Renal cortical epithelial cell (primary cell): ENCODE measurements at places on chromosomes 11 and 22. TPM values are rescaled to one million over a fixed set of nuclear protein-coding genes. Genes with fewer than 3 reads are reported as not detected.

TESMIN gene
- total RNA-seq, result 2.9 and 5.0 TPM in 2 replicates

TRAPPC4 gene
- total RNA-seq, result 102 and 103 TPM in 2 replicates

- DNase-seq, result no peak
Observed at GRCh38 chr11:115167456-115167855, 336.8 kb downstream of the CADM1 start.

DNA sequence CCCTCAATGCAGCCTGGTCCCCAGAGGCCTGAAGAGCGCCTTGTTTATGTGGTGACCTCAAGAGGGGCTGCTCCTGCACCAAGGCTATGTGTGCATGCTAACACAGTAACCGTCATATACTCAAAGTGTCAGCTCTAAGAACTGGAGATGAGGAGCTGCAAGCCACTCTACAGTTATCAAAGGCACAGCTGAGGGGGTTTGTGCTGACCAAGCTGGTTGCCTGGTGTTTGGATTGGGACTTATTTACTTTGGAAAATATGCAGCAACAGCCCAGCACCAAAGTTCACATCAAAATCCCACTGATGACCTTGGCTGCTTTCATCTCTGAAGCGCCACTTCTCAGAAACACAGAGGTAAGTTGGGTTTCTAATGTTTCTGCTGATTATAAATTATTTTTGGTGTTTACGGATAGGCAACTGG is at the start of gene SERPIND1:
SERPIND1 (plus strand) TSS at position 321 of the 420 bp plus-strand sequence. CDS start 5,200 bp downstream, outside the sequence.
- DNase-seq, result no peak

DNA sequence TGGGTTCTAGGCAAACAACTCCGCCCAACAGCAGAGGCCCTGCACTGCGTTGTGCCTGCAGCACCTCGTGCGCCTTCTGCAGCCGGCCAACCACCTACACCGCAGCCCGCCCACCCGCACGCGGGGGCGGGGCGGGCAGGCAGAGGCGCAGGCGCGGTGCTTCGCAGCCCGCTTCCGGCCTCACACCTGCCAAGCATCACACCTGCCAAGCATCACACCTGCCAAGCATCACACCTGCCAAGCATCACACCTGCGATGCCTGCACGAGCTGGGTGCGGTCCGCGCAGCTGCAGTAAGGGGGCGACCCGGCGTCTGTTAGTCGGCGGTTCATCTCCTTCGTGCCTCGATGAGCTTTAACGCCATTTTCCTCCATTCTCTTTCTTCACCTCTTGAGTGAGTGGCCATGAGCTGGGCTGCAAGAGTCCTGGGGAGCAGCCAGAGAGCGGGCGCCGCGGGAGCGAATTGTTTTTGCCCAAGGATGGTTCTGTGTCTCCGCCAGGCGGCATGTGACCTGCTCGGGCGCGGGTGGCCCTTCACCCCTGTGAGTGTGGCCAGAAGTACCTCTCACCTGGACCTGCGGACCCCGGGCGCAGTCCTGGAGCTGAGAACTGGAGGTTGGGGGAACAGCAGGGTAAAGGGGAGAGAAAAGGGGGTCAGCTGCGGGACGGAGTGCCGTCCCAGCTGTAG is at the start of gene LDHAL6A:
LDHAL6A (plus strand) TSS at position 171 of the 687 bp plus-strand sequence. CDS start 825 bp downstream, outside the sequence.
- no peak for DNase-seq

- no peak for DNase-seq
Observed at GRCh38 chr22:25892678-25893077, 150.7 kb downstream of the MYO18B start.

HTR3A gene
- 0.35 TPM in 2 replicates for total RNA-seq

SIPA1 gene
- total RNA-seq, result 16.8 and 29.1 TPM in 2 replicates

GRCh38 chr22:22458896-22459588 is 49.5 kb downstream of the ZNF280B start:
- DNase-seq, result no peak

DNA sequence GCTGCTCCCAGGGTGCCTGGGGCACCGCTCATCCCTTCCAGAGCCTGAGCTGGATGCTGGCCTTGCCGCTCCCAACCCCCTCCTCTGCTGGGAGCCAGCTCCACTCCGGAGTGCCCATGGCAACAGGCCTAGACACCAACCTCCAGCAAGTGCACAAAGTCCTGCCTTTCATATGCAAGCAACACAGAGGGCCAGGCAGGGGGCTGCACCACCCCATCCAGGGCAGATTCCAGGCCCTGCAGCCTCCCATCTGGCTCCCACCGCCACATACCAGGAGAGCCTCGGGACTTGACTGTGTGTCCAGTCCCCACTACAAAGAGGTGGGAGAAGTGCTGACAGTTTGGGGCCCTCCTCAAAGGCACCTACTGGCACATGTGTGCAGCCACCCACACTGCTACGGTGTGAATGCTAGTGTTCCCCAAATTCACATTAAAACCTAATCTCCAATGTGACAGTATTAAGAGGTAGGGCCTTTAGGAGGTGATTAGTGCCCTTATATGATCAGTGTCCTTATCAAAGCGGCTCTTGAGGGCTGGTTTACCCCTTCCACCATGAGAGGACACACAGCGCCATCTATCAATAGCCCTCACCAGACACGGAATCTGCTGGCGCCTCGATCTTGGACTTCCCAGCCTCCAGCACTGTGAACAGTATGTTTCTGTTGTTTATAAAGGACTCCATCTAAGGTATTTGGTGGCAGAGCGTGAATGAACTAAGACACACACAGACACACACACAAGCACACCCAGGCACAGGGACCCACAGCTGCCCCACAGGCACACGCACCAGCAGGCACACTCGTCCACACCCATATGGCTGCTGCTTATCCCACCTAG is 16.2 kb downstream of the ARVCF start:
- DNase-seq, result no peak

DNA sequence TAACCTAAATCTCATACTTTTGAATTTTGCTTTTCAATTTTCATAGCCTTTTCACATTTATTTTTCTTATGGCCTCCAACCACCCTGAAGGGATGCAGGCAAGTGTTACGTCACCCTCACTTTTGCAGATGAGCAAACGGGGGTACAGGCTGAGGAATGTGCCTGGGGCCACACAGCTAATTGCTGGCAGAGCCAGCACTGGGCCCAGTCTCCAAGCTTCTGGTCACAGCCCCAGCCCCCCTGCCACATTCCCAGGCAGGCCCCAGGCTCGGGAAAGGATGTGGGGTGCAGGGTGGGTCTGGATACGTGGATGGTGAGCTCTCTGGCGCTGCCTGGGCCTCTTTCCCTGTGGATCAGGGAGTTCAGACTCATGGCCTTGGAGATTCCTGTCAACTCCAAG is 138.6 kb downstream of the PKNOX2 start:
- DNase-seq, result no peak

DNA sequence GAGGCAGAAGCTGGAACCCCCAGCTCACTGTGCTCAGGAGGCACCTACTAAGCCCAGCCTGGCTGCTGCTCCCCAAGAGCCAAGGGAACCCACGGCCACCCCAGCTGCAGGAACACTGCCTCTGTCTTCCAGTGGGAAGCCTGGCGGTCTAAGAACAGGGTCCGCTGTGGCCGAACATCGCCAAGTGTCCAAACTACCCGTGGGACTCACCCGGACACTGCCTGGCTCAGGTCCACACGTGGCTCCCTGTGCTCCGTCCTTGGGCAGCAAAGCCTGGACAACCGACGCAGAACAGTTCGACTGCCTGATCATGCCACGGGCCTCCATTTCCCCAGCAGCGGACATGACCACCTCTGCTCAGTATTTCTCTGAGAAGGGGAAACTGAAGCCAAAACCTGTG is 747.0 kb downstream of the BRD1 start:
- DNase-seq, result no peak

GTSE1 gene
- total RNA-seq, result 0.20 and 3.3 TPM in 2 replicates

GRCh38 chr22:27460591-27461347 is 340.8 kb downstream of the MN1 start:
- DNase-seq, result no peak

- peak; percentile 57 for DNase-seq
Observed at GRCh38 chr11:115606498-115607220, 102.4 kb upstream of the CADM1 start.

DNA sequence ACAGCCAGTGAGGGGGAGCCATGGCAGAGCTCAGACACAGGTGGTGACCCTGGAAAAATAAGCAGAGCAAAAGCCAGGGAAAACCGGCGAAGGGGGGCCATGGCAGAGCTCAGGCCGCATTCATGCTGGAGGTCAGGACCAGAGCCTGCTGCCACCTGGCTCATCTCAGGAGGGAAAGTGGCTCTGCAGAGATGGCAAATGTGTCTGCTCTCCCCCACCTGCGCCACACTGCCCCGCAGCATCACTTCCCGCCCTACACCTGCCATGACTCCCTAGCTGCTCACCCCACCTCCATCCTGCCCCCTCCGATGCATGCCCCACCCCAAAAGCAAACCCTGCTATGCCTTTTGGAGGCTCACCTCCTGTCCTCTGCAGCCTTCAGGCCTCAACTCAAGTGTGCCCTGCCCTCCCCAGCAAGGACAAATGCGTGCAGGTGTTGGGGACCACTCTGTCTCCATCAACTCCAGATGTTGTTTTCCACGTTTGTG is 123.2 kb upstream of the FGF3 start:
- no peak for DNase-seq

DNA sequence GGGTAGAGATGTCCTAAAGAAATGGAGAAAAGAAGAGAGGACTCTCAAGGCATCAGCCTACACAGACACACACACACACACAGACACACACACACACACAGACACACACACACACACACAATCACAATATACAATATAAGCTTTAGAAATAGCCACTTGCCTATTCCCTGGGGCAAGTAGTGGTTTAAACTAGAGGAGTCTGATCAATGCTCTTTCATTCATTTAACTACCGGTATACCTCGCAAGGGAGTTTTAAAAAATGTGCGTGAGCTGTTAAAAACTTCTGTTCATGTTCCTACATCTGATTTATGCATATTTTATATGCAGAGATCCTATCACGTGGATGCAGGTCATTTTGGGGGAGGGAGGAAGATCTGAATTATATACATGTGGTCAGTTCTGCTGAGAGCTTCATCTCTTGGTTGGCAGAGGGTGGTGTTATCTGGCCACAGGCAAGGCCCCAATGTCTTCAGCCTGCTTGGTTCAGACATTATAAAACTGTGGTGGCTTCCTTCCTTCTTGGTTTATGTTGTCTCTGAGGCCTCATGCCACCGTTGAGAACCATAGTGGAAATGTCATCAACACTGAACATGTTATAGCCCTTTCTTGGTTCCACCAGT is 56.6 kb downstream of the SYT13 start:
- DNase-seq, result no peak

DNA sequence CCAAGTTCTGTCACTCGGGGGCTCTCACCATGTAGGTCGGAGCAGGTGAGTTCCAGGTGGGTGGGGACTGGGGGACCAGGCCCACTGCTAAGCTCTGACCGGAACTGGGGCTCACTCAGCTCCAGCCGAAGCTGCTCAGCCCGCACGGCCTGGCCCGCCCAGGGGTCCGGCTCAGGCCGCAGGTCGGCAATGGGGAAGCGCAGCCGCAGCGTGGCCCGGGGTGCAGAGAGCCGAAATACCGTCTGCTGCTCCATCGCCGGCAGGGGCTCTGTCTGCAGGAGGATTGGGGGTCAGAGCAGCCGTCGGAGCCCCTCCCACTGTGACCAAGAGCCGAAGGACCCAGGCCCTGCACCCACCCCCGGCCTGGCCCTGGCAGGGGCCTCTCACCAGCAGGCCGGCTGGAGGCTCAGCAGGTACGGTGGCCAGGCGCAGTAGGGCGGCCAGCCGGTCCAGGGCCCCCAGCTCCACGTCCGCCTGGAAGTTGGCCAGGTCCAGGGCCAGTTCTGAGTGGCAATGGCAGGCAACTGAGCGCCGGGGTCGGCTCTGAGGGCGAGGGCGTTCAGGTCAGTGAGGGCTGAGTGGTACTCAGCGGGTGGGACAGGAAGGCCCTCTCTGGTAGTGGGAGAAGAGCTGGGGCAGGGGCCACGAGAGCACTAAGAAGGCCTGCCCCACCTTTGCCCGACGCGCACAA is 7.2 kb downstream of the ATG2A start:
- DNase-seq, result no peak

- DNase-seq, result no peak
Observed at GRCh38 chr22:46893281-46894020, 131.0 kb downstream of the TBC1D22A start.
